ENCODE measurements at places on chromosomes 12 and 14. TPM values are rescaled to one million over a fixed set of nuclear protein-coding genes. Genes with fewer than 3 reads are reported as not detected.

FAM90A1 gene
- 0.36 TPM for total RNA-seq

SYNDIG1L gene
- 0.71 TPM for total RNA-seq

ARL6IP4 gene
- total RNA-seq: 140 TPM

CCDC175 gene
- total RNA-seq: 0.39 TPM

PIP4K2C gene
- total RNA-seq: 27.6 TPM

DNA sequence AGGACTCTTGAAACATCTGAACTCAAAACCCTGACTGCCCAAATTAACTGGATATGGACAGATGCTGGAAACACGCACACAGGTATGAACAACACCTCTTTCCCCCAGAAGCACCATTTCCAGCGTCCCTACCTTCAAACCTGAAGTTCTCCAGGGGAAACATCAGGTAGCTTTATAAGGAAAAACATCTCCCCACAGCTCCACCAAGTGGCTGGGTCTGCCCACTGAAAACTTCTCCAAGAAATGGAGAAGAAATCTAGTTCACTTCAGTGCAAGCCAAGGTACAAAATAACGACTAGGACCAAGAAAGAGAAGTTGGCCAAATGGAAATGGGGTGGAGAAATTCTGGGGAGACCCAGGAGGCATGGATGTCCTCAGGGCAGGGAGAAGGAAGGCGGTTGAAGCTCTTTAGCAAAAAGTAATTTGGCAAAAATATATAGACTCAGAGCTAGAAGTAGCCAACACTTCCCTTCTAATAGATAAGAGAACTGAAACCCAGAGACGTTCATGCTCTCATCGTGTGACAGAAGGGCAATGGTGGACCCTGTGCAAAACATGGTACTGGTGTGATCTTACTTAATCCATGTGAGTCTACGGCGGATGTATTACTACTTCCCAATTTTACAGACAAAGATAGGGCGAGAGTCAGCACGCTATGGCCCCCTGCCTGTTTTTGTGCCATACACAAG, 10.5 kb upstream of the NUAK1 start:
- no peak overlapping the region for H3K27ac ChIP-seq
- no peak overlapping the region for H3K4me3 ChIP-seq

DNA sequence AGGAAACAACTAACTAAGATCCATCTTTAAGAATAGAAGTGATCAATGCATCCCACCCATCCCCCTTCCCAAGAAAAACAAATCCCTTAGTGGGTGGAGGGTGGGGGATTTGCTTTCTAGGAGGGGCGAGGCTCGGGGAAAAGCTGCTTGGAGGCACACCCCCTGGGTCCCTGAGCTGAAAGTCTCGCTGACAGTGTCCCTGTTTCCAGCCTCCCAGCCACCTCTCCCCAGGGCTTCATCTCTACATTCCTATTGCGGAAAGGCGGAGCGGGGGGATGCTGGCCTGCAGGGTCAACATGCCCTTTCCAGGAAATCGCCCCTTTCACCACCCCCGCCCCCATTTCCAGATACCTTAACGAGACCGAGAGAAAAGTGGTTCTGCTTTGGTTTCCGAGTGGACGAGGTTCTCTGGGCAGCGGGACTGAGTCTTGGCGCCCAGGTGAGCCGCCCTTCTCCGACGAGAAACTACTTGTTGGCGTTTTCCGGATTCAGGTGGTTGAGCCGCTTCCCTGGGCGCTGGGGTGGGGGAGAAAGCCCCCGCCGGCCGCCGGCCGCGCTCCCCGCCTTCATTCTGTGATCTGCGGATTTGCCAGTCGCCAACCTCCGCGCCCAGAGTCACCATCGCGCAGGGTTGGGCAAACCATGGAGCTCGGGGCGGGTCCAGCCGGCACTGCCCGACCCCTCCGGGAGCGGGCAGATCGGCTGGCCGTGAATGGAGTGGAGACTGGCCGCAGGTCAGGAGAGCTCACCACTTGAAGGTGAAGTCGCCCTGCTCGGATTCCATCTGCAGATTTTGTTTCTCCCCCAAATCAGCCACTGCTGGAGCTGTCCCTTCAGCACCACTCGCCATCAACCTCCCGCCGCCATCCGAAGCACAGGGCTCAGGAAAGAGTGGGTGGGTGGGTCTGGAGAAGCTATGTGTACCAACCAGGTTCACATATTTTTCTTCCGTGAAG, 505 bp downstream of the KCNC2 start:
- H3K27me3 ChIP-seq: peaks cover 73% of the 10 kb centered on the region
- H3K36me3 ChIP-seq: no peaks in the 10 kb centered on the region
- peak; percentile 79 for DNase-seq
- peak overlapping the region; percentile 81 for H3K4me3 ChIP-seq

GRCh38 chr12:12976366-12976765, 23.7 kb downstream of the HEBP1 start:
- H3K27ac ChIP-seq: no peak overlapping the region
- no peak overlapping the region for H3K4me3 ChIP-seq
- no peaks in the 10 kb centered on the region for H3K4me1 ChIP-seq
- H3K36me3 ChIP-seq: peaks cover 60% of the 10 kb centered on the region

- peak overlapping the region; percentile 80 for H3K4me3 ChIP-seq
- no peak for DNase-seq
- H3K27ac ChIP-seq: no peak overlapping the region
- H3K27me3 ChIP-seq: peaks cover 56% of the 10 kb centered on the region
- no peaks in the 10 kb centered on the region for H3K36me3 ChIP-seq
- H3K4me1 ChIP-seq: no peaks in the 10 kb centered on the region
Observed at GRCh38 chr12:77324416-77324762, 259.0 kb upstream of the E2F7 start.

GRCh38 chr14:33309106-33309505, 370.4 kb downstream of the NPAS3 start:
- no peaks in the 10 kb centered on the region for H3K36me3 ChIP-seq
- H3K4me3 ChIP-seq: no peak overlapping the region
- DNase-seq: no peak
- H3K27ac ChIP-seq: no peak overlapping the region

DNA sequence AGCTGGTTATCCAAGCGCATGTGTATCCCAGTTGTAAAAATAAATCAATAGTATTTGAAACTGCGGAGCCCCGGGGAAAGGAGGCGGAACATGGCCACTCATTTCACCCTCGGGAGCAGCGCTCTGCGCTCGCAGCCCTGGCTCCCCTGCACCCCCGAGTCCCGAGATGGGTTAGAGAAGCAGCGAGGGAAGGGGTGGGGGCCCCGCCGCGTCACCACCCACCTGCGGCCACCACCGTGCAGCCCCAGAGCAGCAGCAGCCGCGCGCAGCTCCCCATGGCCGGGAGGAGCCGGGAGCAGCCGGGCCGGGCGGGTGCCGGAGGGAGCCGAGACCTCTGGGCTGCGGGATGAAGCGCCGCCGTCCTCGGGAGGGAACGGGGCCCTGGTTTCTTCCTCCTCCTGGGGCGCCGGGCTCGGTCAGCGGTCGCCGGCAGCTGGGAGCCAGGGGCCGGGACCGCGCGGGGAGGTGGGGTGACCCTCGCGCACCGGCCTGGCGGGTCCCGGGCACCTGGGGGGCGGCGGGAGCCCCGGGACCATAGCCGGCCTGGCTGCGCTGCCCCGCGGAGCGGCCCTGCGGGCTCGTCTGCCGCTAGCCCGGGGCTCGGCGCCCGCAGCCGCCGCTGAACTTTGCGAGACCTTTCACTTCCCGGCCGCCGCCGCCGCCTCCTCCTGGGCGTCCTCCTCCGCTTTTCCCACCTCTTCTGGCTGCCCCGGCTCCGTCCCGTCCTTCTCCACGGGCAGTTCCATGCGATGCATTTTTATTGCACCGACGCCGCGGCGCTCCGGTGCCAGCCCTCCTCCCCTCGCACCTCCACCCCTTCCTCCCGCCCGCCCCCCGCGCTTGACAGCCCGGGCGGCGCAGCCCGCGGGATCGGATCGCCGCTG, at the start of gene NTN4:
NTN4 (minus strand) TSS at position 732 of the 884 bp plus-strand sequence; CDS start at position 277, 455 bp downstream.
- H3K4me3 ChIP-seq: peak within 1 kb of the TSS; percentile 89
- DNase-seq: peak; percentile 70
- no peaks in the 10 kb centered on the region for H3K4me1 ChIP-seq
- H3K27ac ChIP-seq: peak within 1 kb of the TSS; percentile 80
- H3K27me3 ChIP-seq: peaks cover 81% of the 10 kb centered on the region
- peaks cover 4% of the 10 kb centered on the region for H3K36me3 ChIP-seq

- peaks cover 12% of the 10 kb centered on the region for H3K36me3 ChIP-seq
- peak overlapping the region; percentile 96 for H3K27ac ChIP-seq
- no peaks in the 10 kb centered on the region for H3K27me3 ChIP-seq
- H3K4me1 ChIP-seq: peaks cover 51% of the 10 kb centered on the region
- H3K4me3 ChIP-seq: peak overlapping the region; percentile 99
Observed at GRCh38 chr14:61695695-61696527, 598 bp downstream of the HIF1A start.

GRCh38 chr12:108313606-108314351, 25.3 kb downstream of the CMKLR1 start:
- no peak overlapping the region for H3K27ac ChIP-seq
- peaks cover 34% of the 10 kb centered on the region for H3K4me1 ChIP-seq
- H3K4me3 ChIP-seq: no peak overlapping the region
- H3K27me3 ChIP-seq: no peaks in the 10 kb centered on the region
- no peak for DNase-seq

DNA sequence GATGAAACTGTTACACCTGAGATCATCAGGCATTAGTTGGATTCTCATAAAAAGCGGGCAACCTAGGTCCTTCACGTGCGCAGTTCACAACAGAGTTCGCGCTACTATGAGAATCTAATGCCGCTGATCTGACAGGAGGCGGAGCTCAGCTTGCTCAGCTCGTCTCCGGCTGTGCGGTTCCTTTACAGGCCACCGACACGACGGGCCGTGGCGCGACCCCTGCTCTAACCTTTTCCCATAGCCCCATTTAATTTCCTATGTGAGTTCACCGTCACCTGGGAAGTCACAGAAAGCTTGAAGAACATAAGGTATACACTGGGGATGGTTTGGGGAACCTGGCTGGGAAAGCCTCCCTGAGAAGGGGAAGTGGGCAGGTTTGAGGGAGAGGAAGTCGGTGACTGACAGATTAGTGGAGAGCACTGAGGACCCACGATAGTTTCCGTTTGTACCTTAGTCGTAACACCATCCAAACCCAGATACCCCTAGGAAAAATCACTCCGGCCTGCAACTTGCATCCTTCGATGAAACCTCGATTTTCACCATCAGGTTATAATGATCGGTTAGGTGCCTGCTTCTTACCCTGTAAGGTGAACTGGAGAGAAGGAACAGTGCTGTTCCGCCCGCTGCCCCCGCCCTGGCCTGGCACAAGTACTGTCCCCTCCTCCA, 2.8 kb upstream of the AAAS start:
- peaks cover 25% of the 10 kb centered on the region for H3K27me3 ChIP-seq
- peaks cover 35% of the 10 kb centered on the region for H3K4me1 ChIP-seq
- no peaks in the 10 kb centered on the region for H3K36me3 ChIP-seq
- H3K27ac ChIP-seq: peak overlapping the region; percentile 79
- peak overlapping the region; percentile 85 for H3K4me3 ChIP-seq
- no peak for DNase-seq

- DNase-seq: no peak
- no peak overlapping the region for H3K27ac ChIP-seq
- peaks cover 4% of the 10 kb centered on the region for H3K27me3 ChIP-seq
- no peak overlapping the region for H3K4me3 ChIP-seq
Observed at GRCh38 chr12:65803251-65803650, 21.0 kb upstream of the HMGA2 start.

DNA sequence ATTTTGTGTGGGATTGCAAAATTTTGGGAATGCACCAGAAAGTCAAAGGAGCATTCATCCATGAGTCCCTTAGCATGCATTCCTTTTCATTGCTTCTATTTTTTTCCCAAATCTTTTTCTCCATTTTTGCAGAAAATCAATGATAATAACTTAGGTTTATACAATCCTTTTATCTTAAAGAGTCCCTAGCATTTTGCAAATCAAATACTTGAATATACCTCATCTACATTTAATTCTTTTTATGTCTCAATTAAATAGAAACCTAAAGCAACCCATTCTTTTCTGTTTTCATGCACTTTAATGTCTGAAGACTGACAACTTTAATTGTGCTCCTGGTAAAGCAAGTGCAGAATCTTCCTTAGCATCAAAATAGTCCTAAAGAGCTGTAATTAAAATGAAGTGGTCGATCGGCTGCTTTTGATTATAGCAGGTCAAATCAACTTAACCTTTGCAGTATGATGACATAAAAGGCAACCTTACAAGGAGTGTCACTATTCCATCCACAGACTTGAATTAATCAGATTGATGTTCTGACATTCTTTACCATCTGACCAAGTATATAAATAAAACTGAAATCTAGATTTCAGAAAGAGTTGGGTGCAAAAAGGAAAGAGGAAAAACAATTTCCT, 168.4 kb downstream of the ALG10B start:
- no peaks in the 10 kb centered on the region for H3K27me3 ChIP-seq
- DNase-seq: no peak
- no peak overlapping the region for H3K27ac ChIP-seq
- no peak overlapping the region for H3K4me3 ChIP-seq
- peaks cover 9% of the 10 kb centered on the region for H3K4me1 ChIP-seq

DNA sequence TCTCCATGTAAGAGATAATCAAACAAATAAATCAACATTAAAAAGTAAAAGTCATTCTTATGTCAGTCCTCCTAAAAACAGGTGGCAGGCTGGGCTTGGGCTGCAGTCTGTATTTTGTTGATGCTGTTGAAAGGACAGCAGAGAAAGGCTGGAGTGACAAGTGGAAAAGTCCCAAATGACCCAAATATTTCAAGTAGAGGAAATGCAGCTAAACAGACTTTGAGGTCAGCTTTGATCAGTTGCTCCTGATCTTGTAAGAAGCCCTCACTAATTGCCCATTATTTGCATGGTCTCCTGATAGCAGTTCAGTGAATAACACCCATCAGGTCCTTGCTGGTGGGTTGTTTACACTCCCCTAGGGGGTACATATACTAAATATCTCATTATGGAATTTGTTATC, 24.9 kb downstream of the TBX3 start:
- peaks cover 34% of the 10 kb centered on the region for H3K4me1 ChIP-seq
- no peak overlapping the region for H3K4me3 ChIP-seq
- H3K27ac ChIP-seq: no peak overlapping the region
- H3K27me3 ChIP-seq: peaks cover 15% of the 10 kb centered on the region

- DNase-seq: peak; percentile 82
- peaks cover 12% of the 10 kb centered on the region for H3K4me1 ChIP-seq
- H3K36me3 ChIP-seq: no peaks in the 10 kb centered on the region
Observed at GRCh38 chr12:127280393-127281275, 986.3 kb upstream of the TMEM132C start.

GRCh38 chr12:51368640-51369517, 22.3 kb downstream of the GALNT6 start:
- peaks cover 7% of the 10 kb centered on the region for H3K36me3 ChIP-seq
- DNase-seq: no peak
- peak overlapping the region; percentile 20 for H3K27ac ChIP-seq
- no peaks in the 10 kb centered on the region for H3K27me3 ChIP-seq
- H3K4me3 ChIP-seq: no peak overlapping the region

DNA sequence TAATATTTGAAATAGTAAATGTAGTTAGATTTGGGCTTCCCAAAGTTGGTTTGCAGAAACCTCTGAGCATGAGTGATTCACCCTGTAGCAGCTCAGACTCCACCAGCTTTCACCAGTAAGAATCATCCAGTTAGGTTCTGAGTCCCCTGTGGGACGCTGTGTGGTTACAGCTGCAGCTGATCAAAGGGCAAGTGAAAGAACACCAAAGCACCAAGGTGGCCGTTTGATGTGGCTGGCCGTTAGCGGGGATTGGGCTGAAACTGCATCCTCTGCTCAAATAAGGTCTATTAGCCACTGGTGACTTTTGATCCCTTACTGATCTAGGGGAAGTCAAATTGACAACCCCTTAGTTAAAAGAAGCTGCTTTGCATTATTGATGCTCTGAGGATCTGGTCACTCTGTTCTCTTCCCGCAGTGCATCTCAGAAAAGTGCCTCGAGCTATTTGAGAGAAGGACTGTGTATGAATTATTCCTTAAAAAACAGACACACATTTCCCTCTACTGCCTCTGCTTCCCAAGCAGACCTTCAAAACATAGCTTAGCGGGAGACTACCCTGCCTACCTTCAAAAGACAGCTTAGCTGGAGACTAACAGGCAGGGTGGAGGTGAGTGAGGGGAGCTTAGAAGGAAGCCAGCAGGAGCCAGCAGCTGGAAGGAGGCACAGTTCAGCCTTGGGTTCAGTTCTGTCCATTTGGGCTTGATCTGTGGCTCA, 3.7 kb downstream of the ABHD12B start:
- H3K27me3 ChIP-seq: peaks cover 52% of the 10 kb centered on the region
- H3K36me3 ChIP-seq: peaks cover 8% of the 10 kb centered on the region
- no peak overlapping the region for H3K4me3 ChIP-seq
- DNase-seq: no peak

Measured in type B pancreatic cell (in vitro differentiated cells).